ENCODE measurements at places on chromosomes 7 and 10.

DNA sequence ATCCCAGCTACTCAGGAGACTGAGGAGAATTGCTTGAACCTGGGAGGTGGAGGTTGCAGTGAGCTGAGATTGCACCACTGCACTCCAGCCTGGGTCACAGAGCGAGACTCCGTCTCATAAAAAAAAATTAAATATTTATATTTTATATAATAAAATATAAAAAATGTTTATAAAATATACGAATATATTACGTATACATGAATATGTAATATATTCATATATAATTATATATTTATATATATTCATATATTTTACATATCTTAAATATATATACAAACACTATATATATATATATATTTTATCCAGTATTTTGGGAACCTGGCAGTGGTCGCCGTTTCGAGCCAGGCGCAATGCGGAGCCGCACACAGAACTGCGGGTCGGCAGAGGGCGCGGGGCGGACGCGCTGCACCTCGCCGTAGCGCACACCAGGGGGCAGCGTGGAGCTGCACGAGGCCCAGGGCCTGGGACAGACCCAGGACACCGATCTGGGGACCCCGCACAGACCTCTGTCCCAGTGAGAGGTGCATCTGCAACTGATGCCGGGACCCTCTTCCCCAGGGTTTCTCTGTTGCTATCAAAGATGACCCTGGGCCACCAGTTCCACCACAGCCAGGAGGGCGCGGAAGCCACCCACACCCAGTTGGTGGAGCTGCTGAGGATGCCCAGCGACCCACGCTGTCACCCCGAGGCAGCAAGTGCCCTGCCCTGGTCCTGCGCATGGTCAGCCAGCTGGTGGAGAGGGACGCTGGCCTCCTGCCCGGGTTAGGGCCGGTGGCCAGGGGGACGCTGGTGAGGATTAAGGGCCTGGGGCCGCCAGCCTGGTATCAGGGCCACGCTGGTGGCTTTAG lies 22.7 kb downstream of the AP5Z1 start:
- no peak for DNase-seq

GRCh38 chr10:13095094-13095493 lies 4.9 kb upstream of the OPTN start:
- DNase-seq = no peak

- no peak for DNase-seq
These were observed 39.4 kb upstream of the ZMIZ2 start for GRCh38 chr7:44709011-44709915.

- DNase-seq = no peak
These were observed 8.7 kb upstream of the MYL7 start for GRCh38 chr7:44149571-44150465.

DNA sequence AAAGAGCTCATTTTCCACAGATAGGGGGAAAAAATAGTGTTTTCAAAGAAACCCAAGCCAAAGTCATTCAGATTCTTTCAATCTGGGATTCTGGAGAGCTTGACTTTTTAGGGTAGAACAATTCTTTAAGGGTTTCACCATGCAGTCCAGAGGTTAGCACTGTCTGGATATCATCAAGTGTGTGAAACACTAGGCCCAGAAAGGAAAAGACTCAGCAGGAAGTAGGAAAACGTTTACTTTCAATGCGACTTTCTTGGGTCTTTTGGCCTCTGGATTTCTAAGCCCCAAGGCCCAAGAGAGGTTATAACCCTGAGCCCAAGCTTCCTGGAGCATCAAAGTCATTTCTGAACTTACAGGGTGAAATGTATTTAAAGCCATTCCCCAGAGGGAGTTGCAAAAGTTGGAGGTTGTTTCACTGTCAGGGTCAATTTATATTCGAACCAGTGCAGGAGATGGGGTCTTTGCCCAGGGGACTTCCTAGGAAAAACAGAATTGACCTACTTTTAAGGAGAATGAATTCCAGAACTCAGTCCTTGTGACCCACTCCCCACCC lies 158.0 kb downstream of the C7orf25 start:
- DNase-seq = no peak

GRCh38 chr10:88194041-88194887 lies 330.8 kb downstream of the PTEN start:
- DNase-seq = no peak

GRCh38 chr10:123203393-123204126 lies 49.4 kb downstream of the BUB3 start:
- DNase-seq = no peak

DNA sequence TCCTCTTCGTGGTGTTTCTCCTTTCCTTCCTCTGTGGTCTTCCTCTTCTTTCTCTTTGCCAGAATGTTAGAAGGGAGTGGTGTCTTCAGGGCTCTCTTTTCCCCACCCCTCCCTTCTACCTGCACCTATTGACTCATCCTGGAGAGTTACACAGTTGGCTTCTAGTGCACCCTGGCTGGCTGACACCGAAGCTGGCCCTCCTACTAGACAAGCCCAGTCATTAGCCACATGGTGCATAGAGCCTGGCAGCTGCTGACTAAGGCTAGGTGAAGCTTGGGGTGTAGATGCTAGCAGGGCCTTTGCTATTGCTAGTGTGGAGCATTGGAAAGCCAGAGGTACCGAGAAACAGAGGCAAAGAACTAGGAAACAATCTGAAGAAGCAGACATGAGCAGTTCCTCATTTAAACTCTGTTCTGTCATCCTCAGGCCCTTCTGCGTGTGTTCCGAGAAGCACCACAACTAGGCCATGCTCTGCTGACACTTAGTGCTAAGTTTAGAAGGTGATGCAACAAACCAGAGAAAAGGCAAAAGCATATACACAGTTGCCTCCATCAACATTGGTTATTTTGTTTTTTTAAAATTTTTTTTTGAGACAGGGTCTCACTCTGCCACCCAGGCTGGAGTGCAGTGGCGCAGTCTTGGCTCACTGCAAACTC lies 213.9 kb downstream of the BAMBI start:
- DNase-seq = no peak

DNA sequence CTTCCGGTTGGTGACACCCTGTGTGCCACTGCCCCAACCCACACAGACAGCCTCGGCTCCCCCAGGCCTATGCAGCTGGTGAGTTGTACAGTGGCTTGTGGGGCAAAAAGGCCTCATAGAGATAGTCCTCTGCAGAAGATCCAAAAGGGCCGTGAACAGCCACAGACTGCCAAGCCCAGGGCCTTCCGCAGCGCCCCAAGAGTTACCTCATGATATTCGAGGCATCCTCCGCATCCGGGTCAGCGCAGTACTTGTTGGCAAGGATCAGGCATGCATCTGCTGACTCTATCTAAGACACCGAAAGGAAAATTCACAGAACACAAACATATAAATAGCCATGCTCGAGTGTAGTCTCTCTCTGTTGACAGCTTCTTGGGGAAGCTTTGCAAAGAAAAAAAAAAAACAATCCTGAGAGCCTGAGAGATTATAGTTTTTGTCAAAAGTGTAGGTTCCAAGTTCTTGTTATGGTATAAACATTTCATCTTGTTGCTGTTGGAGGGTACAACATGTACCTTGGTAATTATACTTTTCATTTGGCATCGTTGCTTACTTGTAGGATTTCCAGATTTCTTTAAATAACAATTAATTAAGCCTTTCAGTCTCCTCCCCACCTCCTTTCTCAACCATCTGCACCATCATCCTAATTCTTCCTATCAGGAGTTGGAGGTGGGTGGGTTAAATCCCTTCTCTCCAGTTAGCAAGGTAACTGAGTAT lies 553.0 kb downstream of the KCNMA1 start:
- DNase-seq = no peak

DNA sequence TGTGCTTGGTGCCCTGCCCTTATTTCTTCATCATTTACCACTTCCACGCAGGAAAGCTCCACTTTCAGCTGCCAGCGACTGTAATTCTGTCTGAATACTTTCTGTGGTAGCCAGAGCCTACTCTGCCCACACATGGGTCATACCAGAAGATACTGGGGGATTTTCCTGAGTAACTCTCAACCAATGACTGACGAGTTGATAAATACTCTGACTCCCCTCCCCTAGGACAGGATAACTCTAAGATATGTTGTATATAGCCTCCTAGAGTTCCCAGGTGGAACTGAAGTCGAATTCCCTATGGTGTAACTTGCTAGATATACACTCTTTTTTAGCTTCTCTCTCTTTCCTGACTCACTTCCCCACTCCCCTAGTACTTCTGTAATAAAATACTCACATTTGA lies 29.8 kb downstream of the SEM1 start:
- DNase-seq = no peak

- DNase-seq = no peak
These were observed 4.2 kb downstream of the ELN start for GRCh38 chr7:74032191-74032490.

- peak; percentile 68 for DNase-seq
These were observed 209.1 kb downstream of the CCSER2 start for GRCh38 chr10:84537447-84537931.

DNA sequence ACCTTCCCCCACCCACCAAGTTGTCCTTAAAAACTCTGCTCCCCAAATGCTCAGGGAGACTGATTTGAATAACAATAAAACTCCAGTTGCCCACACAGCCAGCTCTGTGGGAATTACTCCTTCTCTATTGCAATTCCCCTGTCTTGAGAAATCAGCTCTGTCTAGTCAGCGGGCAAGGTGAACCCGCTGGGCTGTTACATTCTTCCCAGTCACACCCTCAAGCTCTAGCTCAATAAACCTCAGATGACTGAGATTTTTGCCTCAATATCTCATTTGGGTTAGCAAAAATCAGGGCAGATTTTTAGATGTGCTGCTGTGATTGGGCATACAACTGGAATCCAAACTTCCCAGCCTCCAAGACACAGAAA lies 32.9 kb downstream of the SVOPL start:
- DNase-seq = no peak

- no peak for DNase-seq
These were observed 26.7 kb downstream of the YWHAG start for GRCh38 chr7:76332078-76332477.

DNA sequence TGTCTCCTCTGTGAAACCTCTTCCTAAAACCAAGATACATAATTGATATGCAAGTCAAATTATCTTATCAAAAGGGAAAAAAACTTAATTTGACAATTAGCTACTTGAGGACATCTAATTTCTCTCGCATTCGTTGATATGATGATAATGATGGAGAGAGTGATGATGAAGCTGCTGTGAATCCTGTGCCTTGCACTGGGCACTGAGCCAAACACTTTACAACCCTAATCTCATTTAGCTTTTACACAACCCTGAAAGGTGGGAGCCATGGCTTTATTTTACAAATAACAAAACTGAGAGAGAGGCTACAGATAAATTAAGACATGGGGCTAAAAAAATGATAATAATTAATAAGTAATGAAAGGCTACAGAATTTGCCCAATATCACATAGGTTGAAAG lies 176.0 kb downstream of the NOC3L start:
- DNase-seq = no peak

DNA sequence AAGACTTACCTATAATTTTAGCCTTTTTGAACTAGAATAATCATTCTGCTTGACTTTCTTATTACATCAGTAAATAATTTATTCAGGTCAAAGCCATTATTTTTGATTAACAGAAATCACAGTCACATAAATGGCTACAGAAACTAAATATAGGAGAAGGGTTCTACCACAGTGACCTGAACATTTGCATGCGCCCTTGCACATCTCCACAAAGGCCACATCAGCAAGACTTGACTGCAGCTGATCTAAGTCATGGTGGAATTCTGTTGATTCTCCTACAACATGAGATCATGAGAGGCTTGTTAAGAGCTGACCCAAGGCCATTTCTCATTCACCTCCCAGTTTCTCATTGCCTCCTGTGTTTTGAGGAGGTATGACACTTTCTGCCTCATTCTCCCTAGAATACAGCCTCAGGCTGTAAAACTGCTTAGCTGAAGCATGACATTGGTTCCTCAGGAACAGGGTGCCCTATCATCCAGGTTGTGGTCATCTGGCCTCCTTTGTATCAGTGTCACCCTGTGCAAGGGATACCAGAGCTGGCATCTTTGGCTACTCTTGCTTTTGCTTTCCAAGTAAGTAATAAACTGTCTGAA lies 6.7 kb upstream of the IMMP2L start:
- DNase-seq = no peak

- no peak for DNase-seq
These were observed 11.5 kb downstream of the C10orf71 start for GRCh38 chr10:49310460-49310859.

DNA sequence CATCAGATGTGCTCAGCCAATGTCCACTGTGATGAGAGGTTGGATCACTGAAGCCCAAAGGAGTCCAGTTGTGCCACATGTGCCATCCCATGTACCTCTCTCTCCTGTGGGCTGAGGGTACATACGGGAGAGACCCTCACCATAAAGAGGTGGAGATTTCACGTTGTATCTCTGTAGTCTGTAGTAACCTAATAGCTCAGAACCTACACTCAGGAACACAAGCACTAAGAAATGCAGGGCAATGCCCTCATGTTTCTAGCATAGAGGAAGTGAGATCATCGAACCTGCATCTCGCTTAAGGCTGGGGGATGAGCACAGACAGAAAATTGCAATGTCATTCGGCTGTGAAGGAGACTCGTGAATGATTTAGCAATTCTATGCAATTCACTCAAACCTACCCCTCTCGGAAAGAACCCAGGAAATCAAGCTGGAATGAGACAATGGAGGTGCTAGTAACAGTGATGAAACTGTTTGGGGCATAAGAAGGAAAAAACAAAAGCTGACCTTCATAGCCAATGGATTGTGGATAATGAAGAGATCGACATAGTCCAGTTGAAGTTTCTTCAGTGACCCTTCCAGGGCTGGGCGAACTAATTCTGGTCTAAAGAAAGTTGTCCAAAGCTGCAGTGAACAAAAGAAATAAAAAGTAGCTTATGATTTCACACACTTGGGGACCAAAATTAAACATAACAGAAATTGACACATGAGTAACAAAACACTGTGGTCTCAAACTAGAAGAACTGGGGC lies 80.3 kb upstream of the UCN3 start:
- DNase-seq = no peak

DNA sequence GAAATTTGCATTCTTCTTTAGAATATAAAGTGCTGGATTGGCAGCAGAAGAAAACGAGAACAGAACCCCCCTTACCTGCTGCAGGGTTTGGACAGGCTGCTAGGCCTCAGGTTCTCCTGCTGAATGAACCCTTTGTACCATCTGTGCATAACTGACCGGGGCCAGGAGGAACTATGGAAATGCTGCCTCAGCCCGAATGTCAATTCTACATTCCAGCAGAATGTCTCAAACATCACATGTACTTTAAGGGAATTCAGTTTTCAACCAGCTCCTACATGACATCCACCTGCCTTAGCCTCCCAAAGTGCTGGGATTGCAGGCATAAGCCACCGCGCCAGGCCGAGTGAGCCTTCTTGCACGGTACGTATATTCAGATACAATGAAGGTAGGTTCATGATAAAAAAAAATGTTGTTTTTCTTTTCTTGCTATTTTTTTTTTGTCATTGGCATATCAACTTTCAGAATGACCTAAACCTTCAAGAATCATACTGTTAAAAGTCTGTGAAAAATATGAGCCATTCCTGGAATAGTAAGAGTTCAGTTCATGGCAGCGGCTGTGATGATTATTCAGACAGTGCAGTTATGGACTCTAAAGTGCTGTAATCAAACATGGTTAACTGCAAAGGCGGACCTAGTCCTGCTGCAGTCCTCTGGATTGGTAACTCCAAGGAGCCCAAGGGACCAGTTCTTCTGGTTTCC lies 84.4 kb upstream of the TNS3 start:
- DNase-seq = no peak

DNA sequence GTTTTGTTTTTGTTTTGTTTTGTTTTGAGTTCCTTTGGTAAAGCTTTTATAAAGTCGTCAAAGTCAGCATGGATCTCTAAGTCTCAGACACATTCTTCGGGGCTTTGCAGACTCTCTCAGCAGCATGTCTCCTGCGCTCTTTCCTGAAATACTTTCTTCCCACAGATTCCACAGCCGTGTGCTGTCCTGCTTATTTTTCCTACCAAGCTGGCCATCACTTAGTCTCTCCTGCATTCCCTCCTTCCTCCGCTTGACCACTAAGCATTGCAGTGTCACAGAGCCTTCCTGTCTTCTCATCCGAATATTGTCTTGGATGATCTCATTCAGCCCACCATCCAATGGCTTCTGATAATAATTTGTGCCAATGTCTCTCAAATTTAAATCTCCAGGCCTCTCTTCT lies 434.3 kb upstream of the C7orf33 start:
- DNase-seq = no peak

Data from NCI-H446 (cell line).